ENCODE measurements at places on chromosomes 7 and 10.

DNA sequence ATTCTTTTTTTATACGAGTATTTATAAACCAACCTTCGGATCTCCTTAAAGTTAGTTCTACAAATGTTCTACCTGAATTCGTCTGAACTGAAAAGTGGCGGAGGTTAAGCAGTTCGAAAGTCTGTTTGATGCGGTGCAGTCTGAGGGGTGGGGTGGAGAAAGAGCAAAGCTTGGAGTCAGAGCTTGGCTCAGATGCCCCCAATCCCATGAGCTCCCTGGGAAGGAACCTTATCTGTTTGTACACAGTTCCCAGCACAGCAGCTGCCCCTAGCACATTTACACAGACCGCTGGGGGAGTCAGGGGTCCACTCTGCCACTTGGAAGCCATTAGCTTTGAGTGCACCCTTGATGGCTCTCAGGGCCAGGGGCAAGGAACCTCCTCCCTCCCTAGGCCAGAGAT lies 30.8 kb downstream of the CPXM2 start:
- no peak for DNase-seq

DNA sequence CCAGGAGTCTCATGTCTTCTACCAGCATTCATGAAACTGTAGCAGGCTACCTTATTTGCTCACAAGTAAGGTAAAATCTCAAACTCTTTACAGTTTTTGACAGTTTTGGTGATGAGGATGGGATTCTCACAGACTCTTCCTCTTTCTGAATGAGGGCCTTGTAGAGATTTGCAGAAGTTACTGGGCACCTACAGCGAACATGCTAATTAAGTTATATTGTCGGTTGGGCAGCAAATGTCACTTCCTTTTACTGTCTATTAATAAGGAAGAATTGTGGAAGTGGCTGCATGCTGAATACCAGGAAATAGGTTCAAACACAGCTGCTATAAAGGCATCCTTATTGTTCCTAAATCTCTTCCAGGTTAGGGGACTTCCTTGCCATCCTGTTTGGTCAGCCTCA lies 189.6 kb downstream of the DNAJC1 start:
- DNase-seq, result no peak

DNA sequence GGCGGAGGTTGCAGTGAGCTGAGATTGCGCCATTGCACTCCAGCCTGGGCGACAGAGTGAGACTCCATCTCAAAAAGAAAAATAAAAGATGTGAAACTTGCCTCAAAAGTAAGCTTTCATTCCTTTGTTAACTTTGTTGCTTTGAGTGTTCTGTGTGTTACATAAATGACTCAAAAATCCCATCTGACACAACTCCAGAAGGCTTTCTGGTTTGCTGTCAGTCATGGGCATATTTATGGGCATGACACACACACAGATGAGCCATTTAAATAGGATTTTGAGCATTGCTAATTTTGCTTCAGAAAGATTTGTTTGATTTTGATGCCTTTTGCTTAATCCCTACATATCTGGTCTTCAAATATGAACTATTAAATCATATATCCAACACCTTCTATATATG lies 82.6 kb downstream of the CACNB2 start:
- no peak for DNase-seq

GRCh38 chr7:83947260-83947659 lies 247.3 kb downstream of the SEMA3A start:
- DNase-seq, result no peak

- DNase-seq, result no peak
These were observed 48.3 kb downstream of the ZNF783 start for GRCh38 chr7:149310113-149310836.

DNA sequence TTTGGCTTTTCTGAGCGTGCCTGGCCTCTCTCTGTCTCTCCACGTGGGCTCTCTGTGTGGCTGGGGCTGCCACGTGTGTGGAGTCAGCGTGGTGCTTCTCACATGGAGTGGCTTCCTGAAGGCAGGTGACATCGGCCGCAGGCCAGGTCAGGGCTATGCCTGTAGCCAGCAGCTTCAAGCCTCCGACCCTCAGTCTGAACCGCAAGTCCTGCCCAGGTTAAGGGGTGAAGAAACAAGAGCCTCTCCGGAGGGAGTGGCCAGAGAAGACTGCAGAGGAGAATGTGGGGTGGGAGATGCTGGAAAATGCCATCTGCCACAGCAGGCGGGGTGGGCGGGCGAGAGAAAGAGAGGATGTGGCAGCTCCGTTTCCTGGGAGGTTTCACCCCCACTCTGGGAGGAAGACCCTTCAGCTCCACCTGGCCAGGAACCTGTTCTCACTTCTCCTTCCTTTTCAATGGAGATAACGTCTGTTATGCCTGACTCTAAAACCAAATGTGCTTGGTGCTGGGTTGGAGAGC lies 14.3 kb upstream of the VIPR2 start:
- no peak for DNase-seq

DNA sequence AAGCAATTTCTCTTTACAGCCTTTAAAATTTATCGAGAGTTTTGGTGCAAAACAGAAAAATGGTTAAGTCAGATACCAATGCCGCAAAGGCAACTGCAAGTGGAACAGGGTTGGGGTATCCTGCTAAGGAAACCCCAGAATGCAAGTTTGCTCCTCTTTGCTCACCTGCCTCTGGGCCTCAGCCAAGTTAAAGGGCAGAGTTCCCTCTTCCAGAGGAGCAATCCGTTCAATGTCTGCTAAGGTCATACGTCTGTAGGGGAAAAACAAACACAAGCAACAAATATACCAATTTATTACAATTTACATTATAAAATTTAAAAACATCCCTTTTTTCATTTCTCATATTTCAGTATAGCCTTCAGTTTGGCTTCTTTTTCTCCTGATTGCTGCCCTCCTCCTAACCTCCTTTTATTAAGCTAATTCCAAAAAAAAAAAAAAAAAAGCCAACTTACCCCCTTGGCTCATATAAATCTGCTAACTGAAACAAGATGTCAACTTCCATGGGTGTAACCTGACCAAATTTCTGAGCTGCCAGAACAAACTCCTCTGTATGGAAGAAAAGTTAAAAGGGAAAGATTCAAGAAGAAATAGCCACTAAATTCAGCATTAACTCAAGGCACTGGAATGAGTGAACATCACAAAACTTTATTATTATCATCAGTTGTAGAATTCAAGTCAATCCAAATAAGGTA lies 132.6 kb downstream of the SLC25A13 start:
- DNase-seq, result no peak

- no peak for DNase-seq
These were observed 53.2 kb upstream of the KMT2C start for GRCh38 chr7:152489044-152489443.

DNA sequence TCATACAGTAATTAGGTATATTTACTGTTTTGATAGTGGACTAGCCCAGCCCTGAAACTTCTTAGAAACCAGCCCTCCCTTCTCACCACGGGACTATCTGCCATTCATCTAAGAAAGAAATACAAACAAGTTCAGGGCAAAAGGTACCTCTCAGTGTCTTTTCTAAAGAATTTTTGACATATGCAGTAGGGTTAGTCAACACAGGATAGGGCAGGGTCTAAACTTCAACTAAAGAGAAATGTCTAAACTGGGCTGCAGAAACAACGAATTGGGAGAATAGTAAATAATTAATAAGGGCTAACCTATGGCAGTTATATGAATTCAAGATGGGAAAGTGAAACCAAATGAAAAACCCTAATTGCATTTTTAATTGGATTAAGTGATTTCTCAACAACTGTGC lies 496.6 kb downstream of the INHBA start:
- no peak for DNase-seq

- no peak for DNase-seq
These were observed 4.8 kb downstream of the UPK3B start for GRCh38 chr7:76514926-76515771.

DNA sequence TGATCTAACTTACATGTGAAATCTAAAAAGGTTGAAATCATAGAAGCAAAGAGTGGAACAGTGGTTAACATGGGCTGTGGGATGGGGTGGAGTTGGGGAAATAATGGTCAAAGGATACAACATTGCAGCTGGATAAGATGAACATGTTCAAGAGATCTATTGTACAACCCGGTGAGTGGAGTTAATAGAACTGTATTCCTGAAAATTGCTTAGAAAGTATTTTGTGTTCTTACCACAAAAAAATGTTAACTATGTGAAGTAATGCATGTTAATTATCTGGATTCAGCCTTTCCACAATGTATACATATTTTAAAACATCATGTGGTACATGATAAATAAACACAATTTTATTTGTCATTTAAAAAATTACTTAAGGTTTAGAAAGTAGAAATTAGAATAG lies 271.0 kb upstream of the LRRTM3 start:
- no peak for DNase-seq

- DNase-seq, result no peak
These were observed 11.4 kb upstream of the SCART1 start for GRCh38 chr10:133442191-133442966.

DNA sequence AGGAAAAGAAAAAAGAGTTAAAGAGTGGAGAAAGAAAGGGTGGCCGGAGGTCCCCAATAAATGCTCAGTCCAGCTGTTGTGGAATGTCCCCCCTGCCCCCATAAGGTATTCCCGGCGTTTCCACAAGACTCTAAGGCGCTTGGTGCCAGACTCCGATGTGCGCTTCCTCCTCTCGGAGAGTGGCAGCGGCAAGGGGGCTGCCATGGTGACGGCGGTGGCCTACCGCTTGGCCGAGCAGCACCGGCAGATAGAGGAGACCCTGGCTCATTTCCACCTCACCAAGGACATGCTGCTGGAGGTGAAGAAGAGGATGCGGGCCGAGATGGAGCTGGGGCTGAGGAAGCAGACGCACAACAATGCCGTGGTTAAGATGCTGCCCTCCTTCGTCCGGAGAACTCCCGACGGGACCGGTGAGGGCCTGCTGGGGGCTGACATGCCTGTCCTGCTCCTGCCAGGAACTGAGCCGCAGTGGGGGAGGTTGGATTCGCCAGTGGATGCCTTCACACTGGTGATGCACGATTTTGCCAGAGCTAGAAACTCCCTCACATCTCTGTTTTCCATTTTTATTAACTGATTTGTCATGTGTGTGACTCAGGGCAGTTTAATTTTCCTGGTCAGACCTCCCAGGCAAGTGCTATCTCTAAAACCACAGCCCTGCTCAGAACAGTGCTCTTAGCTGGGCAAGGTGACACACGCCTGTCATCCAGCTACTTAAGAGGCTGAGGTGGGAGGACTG lies 34.2 kb downstream of the TACR2 start:
- no peak for DNase-seq

- DNase-seq, result no peak
These were observed 61.4 kb downstream of the CREB5 start for GRCh38 chr7:28473571-28474281.

- DNase-seq, result no peak
These were observed 131.1 kb upstream of the RSU1 start for GRCh38 chr10:16948361-16948760.

- no peak for DNase-seq
These were observed 228.1 kb downstream of the BMPER start for GRCh38 chr7:34133356-34133982.

DNA sequence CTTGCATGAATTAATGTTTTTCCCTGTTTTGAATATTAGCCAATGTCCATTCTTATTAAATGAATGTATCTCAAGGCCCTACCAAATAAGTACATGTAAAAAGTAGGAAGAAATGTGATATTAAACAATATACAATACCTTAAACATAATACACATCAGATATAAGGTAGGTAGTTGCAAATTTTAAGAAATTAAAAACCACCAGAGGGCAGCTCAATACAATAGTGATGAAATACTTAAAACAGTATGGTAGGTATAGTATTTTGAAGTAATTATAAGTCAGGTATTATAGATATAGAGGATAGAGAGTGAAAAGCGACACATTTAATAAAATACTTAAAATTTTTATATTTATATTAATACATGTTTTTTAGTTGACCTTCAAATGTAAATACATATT lies 43.6 kb upstream of the CDK14 start:
- no peak for DNase-seq

DNA sequence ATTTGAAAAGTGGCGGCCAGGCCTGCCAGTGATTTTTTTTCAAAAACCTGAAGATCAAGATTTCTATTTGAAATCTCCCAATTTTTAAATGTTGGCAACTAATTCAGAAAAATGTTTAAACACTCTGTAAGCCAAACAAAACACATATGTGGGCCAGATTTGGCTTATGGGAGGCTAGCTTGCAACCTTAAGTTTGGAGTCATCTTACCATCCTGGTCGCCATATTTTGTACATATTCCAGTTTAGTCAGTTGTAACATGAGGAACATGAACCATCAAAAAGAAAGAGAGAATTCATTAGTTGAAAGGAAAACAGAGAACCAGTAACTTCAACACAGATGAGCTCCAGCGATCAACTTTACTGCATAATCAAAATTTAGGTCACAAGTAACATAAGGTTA lies 115.4 kb downstream of the TMEM26 start:
- DNase-seq, result no peak

DNA sequence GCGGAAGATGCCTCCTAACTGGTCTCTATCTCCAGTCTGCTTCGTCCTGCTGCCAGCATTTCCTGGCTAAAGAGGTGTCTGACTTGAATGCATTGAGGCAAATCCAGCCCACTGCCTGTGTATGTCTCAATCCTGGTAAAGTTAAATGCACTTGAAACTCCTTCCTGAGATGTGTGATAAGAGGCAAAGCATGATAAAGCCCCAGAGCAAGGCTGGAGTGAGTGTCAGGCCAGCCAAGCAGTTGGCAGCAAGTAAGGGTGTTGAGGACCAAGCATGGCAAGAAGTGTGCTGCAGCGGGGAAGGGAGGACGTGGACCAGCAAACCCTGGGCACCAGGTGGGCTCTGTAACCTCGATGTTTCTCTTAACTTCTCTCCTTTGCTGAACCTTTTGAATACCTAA lies 29.1 kb downstream of the LRRC18 start:
- DNase-seq, result no peak

DNA sequence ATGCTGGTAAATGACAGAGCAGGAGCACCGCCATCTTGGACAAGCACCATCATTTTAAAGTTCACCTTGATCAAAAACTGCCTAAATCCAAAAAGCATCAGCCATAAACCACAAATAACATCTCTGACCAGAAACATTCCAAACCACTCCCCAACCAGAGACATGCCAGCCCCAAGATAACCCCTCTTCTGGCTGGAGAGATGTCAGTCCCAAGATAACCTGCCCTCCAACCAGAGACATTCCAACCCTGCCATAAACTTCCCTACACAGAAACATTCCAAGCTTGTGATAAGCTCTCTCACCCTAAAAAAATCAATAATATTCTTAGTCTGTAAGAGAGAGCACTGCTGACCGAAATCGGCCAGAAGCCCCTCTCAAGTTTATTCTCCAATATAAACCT lies 659.3 kb downstream of the XPNPEP1 start:
- DNase-seq, result no peak

- DNase-seq, result no peak
These were observed 6.3 kb downstream of the CFAP69 start for GRCh38 chr7:90251304-90251635.
